ENCODE measurements at places on chromosomes 1 and 21. TPM values are rescaled to one million over a fixed set of nuclear protein-coding genes. Genes with fewer than 3 reads are reported as not detected.

Gene MAB21L3
- 3.2 TPM for total RNA-seq

Gene OR11L1
- total RNA-seq, result not detected

Gene BSDC1
- 53.3 TPM for total RNA-seq

Gene WNT3A
- not detected for total RNA-seq

Gene PRELP
- total RNA-seq, result 6.3 TPM

DNA sequence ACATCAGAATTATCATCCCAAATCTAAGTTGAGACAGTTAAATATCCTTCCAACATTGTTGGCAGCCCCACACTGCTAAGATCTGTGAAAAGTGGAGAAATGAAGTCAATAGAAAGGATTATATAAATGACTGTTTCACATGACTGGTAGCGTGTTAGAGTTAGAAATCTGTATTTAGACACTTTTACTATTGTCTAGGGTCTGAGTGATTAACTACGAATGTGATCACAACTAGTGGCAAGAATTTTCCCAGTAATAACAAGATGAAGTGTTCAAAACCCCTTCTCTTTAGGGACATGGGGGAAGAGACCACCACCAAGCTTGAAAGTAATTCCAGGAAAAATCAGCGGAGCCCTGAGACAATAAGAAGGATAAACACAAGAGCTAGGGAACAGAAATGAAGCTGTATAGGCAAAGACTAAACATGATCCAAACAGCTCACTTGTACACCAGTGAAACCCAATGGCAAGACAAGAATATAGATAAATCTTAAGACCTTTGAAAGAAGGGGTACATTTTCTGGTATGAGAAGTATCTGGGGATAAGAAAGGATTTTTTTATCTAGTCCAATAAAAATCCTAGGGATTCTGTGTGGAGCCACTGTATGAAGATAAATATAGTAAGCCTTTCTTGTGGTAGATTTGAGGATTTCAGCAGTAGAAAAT lies 646.6 kb upstream of the USP24 start:
- DNase-seq, result no peak

DNA sequence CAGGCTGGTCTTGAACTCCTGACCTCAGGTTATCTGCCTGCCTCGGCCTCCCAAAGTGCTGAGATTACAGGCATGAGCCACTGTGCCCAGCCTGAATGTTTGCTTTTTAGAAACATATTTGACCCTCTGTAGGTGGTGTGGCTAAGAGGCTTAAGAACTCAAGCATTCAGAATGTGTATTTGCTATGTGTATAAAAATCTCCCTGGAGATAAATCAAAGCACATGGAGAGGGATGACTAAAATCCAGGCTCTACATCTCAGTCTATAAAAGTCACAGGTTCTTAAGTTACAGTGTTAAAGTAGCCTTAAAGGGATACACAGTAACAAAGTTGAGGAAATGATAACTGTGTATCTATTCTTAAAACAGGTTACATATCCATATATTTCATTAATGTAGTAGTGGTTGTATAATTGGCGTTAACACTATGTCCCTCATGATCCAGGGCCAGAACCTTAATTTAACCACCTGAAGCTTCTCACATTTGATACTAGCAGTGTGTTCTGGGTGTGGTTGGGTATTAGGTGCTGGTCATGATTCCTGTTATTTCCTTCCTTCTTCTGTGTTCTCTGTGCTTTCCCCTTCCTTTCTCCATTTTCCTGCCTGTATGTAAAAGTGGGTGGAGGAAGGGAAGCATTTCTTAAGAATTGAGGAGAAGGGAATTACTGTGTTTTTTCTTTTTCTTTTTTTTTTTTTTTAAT lies 16.2 kb downstream of the GIPC2 start:
- no peak for DNase-seq

DNA sequence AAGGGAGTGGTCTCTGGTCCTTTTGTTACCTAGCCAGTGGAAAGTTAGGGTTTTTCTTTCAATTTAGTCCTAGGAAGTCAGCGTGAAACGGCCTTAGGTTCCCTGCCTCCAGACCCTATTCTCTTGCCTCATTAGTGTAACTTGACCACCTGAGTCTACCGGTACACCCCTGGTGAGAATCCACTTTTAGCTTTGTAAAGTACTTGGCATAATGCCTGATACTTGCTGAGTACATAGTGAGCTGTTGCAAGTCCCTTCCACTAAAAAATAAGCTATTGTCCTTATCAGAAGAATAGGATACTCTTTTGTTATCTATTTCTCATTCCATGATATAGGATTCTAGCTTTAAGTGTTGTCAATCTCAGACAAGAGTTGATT lies 228.8 kb downstream of the ST6GALNAC3 start:
- DNase-seq, result no peak

- no peak for DNase-seq
Measured at GRCh38 chr1:8947127-8947691, 1.5 kb downstream of the CA6 start.

GRCh38 chr1:40663324-40664166 lies 1.9 kb downstream of the RIMS3 start:
- no peak for DNase-seq

DNA sequence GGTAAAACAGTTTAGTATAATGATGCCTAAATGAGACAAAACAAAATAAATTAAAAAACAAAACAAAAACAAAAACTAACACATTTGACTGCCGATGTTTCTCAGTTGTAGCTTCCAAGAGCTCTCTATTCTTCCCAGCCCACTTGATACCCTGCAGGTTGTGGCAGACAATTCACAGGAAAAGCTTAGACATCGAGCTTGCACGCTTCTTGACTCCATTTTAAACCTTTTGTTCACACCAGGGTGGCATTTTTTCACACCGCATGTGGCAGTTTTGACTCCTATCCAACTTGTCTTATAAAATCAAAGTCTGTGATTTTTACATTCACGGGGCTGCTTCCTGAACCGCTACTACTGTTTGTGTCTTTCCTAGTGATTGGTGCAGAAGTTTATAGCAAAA lies 575.9 kb downstream of the USP25 start:
- no peak for DNase-seq

- no peak for DNase-seq
Measured at GRCh38 chr1:101738475-101738874, 258.3 kb downstream of the OLFM3 start.

- no peak for DNase-seq
Measured at GRCh38 chr1:171717062-171717718, 24.7 kb downstream of the VAMP4 start.

GRCh38 chr1:62841587-62842169 lies 57.7 kb downstream of the ATG4C start:
- peak; percentile 36 for DNase-seq

DNA sequence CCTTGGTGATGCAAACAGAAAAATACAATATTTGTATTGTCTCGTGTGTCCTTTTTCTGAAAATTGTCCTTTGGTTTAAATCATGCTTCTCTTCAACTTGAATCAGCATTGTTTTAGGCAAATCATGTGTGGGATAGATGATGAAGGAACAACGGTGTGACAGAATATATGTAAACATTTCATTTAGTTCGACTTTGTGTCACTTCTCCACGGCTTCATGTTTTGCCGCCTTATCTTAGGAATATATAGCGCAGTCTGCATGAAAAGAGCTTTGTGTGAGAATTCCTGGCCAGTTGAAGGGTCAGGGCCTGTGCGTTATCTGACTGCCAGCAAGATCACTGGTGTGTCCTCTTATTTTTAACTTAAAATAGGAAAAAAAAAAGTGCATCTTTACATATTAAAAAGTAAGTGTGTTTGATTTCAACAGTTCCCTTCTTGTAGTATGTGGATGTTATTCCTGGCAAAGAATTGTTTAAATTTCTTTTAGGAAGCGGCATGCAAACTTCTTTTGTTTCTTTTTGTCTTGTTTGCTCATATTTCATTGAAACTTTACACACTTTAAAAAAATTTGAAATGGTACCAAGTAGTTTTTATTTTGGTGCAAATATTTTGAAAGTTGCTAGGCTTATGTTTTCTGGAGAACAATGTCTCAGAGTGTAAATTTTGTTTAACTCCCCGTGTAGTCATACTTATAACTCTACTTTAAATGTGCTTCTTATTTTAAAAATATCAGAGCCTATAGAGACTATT lies 465.2 kb downstream of the USP25 start:
- DNase-seq, result no peak

- no peak for DNase-seq
Measured at GRCh38 chr1:204763773-204764427, 78.4 kb upstream of the LRRN2 start.

DNA sequence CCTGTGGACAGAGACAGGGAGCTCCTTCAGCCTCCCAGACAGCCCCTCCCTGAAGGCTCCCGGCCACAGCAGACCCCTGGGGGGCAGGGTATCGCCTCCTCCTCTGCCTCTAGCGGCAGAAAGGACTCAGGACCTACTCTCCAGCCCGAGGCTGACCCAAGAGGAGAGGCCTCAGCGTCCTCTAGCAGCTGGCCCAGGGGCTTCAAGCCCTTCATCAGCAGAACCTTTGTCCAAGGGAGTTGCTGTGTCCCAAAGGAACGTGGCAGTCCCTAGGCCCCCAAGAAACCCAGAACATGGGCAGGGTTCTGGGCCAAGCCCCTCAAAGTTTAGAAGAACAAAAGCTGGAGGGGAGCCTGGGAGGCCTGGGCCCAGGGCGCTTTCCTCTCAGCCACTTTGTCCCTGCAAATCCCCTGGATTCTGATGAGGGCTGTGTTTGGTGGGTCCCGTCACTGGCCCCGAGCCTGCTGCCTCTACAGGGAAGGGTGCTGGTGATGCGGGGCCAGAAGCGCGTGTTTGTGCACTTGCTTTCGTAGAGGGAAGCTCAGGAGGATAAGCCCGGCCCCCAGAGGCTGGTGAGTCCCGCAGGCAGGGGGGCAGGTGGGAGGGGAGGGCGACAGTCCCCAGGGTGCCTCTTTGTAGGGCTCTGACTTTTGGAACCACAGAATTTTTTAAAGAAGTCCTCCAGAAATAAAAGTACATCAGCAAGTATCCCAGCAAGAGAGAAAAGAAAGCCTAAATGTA lies 13.3 kb downstream of the ITGB2 start:
- no peak for DNase-seq

DNA sequence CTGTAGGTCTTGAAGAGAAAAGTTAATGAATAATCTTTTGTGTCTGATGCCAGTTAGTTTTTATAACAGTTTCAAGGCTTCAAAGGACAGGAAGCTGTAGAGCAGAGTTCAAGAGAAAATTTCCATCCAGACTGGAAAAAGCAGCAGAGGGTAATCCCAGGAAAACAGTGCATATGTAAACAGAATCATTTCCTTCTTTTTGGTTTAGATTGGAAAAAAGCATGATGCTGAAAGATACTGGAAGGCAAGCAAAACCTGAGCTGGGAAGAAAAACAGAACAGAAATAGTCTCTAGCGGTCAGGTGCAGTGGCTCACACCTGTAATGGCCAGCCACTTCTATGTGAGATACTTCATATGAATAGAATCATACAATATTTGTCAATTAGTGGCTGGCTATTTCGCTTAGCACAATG lies 71.9 kb downstream of the ZSWIM5 start:
- DNase-seq, result peak; percentile 29

GRCh38 chr1:37105911-37106310 lies 71.6 kb upstream of the GRIK3 start:
- DNase-seq, result no peak

- no peak for DNase-seq
Measured at GRCh38 chr1:110872366-110872744, 593 bp upstream of the CD53 start.

- no peak for DNase-seq
Measured at GRCh38 chr1:158946785-158947184, 15.4 kb downstream of the PYHIN1 start.

Data from urinary bladder (tissue), 4 donors.